ENCODE measurements at places on chromosomes 7 and 10.

- no peak for DNase-seq
Observed at GRCh38 chr10:126459032-126459831, 71.0 kb upstream of the ADAM12 start.

DNA sequence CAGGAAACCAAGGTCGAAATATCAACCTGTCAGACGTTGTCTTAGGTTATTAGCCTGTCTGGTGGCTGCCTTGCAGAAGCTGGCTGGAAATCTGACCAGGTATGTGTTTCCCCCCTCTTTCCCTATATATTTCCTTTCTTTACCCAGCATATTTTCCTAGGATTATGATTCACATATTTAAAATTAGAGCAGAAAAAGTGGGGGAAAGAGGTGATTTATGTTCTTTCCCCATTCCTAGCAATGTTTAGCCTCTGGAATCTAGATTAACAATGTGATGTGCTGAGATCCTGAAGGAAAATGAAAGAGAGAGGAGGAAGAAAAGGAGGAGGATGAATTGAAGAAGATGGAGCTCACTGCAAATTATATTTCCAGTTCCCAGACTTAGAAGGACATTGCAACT lies 421.4 kb upstream of the AUTS2 start:
- DNase-seq, result no peak

- DNase-seq, result no peak
Observed at GRCh38 chr7:151167197-151167961, at the start of gene GBX1. Gene GBX1 (minus strand): TSS chr7:151167694. CDS start chr7:151167548, 146 bp downstream.

DNA sequence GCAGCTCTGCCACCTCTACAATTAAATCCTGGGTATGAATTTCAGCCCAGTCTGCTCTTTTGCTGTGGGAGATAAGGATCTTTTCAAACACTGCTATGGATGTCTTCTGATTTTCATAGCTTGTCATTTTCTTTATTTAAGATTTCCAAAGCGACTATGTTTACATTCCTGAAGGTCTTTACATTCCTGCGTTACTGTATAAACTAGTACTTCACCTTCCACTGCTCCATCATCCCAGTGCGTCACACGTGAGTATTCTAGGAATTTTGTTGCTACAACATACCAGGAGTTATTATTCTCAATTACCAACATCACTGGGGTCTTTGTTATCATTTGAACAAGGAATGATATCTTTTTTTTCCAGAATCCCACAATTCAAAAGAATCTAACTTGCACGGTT lies 944.7 kb downstream of the SORCS3 start:
- DNase-seq, result no peak

DNA sequence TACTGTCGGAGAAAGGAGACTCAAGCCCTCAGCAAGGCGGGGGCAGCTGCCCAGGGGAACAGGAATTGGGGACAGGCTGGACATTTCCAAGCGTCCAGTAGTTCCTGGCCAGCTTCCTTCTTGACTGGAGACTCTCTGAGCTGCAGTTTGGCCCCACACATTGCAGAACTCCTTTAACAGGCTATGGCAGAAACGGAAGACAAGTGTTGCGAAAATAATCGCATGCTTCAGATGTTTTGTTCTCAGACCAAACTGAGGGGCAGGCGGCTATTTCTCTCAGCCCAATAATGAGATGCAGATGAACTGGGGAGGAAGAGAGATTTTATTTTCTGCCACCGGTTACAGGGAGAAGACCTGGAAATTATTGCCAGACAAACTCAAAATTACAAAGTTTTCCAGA lies 88.0 kb upstream of the PFKP start:
- no peak for DNase-seq

GRCh38 chr10:43706166-43706565 lies 57.5 kb upstream of the ZNF32 start:
- no peak for DNase-seq

DNA sequence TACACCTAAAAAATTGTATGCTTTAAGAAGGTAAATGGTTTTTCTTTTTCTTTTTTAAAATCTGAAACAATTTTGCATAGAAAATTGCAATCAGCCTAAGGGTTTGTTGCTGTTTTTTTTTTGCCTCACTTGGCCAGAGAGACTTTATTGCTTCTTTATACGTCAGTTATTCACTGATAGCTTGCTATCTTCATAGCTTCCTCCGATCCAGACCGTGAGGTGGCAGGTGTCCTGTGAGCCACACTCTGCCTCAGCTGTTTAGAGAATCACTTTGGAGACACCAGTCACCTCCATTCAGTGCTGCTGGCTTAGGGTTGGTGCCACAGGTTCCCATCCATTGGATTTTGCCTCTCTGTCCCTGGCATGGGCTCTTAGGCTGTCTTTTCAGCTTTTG lies 68.0 kb downstream of the HHEX start:
- no peak for DNase-seq

GRCh38 chr10:89515031-89515841 lies 20.2 kb downstream of the SLC16A12 start:
- DNase-seq, result no peak

DNA sequence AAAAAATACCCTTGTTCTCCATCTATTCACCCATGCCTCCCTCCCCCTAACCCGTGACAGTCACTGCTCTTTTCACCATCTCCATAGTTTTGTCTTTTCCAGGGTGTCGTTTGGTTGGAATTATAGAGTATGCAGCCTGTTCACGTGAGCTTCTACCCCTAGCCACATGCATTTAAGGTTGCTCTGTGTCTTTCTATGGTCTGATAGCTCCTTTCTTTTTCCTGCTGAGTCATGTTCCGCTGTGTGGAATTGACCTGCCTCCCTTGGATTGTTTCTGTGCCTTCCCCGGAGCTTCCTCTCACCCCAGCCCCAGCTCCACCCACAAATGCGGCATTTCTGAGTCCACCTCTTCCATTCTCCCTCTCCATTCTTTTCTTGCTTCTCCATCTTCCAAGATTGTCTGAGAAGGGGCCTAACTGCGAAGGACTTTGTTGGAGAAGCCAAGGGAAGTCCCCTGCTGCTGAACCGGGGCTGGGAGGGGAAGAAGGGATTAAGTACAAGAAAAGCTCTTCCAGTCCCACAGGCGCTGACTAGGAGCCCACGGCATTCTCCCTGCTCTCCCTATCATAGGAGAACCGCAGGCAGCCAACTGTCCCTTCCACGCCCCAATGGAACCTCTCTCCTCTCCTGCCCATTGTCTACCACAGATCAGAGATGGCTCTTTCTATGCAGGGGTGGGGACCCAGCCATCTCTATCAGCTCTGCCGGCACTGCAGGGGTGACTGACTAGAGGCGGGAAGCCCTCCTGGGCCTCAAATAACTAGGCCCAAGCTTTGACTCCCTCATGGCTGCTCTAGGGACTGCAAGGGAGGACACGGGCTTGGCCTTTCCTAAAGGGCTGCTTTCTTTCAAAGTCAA lies 87.5 kb upstream of the ANLN start:
- DNase-seq, result no peak

DNA sequence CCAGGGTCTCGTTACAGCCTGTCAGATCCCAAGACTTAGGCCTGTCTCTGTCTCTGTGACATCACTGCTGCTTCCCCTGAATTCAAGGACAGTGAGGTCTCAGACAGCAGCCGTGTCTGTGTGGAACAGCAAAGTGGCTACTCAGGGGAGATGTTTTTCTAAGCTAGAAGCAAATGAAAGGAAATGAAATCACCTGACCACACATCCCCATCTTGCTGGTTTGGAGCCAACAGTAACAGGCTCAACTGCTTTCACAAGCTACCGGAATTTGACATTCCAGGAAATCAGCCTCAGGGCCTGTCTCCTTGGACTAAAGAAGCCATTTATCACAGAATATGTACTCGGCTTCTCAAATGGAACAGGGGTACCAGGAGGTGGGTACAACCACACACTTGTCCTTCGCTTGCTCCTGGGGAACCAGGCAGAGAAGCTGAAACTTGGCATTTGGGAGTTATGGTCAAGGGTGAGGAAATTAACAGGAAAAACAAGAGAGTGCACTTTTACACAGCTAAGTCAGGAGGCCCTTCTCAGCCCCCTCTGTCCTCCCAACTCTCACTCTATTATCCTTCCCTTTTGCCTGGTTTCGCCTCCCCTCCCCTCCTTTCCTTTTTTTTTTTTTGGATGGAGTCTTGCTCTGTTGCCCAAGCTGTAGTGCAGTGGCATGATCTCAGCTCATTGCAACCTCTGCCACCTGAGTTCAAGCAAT lies 73.2 kb downstream of the SPDYE5 start:
- DNase-seq, result no peak

GRCh38 chr7:115984105-115984504 lies 46.5 kb downstream of the TFEC start:
- no peak for DNase-seq

DNA sequence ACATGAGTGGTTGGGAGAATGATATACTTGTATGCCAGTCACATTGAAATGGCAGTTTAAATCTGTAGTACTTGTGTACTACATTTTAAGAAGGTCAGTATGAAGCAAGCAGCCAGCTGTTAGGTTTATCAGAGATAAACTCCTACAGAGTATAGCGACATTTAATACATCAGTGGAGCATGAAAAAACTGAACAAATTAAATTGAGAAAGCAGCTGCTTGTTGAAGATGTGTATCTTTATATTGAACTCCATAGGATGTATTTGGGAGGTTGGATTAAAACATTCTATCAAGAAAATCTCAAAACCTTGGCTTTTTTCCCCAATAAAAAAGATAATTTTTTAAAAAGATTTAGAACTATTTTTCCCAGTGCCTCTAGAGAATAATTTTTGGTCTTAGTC lies 47.8 kb downstream of the PHF14 start:
- DNase-seq, result no peak

DNA sequence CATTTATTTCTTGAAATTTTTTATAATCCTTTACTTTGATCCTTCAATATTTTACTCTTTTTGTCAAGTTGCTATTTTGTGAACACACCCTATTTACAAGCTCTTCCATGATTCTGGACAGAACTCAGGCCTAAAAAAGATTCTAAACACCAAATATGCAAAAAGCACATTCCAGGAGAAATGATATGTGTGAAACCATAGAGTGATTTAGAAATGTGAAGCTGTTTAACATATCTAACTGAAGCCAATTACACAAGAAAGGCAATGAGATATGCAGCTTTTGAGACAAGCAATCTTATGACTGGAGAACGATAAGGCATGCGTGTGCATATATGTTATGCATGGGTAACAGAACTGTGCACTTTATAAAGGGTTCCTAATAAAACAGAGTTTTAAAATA lies 243.0 kb downstream of the CACNA2D1 start:
- DNase-seq, result no peak

DNA sequence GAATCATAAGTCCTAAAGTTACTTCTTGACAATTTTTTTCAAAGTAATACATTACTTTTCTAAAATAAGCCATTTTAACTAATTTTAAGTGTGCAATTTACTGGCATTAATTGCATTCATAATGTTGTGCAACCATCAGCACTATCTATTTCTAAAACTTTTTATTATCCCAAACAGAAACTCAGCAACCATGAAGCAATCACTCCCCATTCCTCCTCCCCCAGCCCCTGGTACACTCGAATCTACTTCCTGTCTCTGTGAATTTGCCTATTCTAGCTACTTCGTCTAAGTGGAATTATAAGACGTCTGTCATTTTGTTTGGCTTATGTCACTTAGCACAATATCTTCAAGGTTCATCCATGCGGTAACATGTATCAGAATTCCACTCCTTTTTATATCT lies 84.9 kb downstream of the MKX start:
- no peak for DNase-seq

- DNase-seq, result no peak
Observed at GRCh38 chr7:34718867-34719266, 60.8 kb downstream of the NPSR1 start.

DNA sequence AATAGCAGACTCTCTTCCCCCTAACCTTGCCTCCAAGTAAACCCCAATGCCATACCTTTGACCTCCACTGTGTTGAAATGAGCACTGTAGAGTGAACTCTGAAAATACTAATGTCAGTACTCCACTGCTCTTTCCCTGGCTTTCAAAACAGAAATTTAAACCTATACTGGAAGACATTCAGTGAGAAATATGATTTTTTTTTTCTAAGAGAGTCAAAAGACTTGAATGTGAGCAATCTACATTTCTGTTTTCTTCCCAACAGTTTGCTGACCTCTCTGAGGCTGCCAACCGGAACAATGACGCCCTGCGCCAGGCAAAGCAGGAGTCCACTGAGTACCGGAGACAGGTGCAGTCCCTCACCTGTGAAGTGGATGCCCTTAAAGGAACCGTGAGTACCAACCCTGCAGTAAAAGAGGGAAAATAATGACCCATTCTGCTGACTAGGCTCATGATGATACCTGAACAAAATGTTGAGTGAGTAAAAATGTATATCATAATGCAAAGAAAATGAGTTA lies 6.4 kb downstream of the VIM start:
- no peak for DNase-seq
